ENCODE measurements at places on chromosomes 5 and 9.

GRCh38 chr5:33340195-33340594 is 100.6 kb upstream of the TARS1 start:
- no peak for DNase-seq

GRCh38 chr5:20618340-20618739 is 630.3 kb upstream of the CDH18 start:
- DNase-seq = no peak

- no peak for DNase-seq
These were observed 25.7 kb downstream of the PDGFRB start for GRCh38 chr5:150129813-150130492.

- DNase-seq = no peak
These were observed 116.5 kb downstream of the PIK3R1 start for GRCh38 chr5:68332080-68332451.

- no peak for DNase-seq
These were observed 1310.0 kb upstream of the C9orf72 start for GRCh38 chr9:28883234-28883633.

DNA sequence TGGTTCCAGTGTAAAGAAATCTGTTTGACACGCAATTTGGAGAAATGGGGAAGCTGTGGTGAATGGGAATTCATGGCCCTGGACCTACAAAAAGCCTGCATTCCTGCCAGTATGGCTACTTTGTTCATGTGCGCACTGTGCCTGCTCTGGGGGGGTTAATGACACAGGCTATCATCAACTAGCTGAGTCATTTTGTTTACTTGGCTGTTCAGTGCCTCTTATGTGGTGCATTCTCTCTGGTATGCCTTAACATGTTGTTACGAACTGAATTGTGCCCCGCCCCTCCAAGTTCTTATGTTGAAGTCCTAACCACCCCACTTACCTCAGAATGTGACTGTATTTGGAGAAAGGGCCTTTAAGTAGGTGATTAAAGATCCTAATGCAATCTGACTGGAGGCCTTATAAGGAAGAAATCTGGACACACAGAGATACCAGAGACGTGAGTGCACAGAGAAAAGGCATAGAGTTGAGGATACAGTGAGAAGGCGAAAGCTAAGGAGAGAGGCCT is 20.4 kb upstream of the UBAP1 start:
- peak; percentile 39 for DNase-seq

- DNase-seq = no peak
These were observed 1332.5 kb upstream of the CDH9 start for GRCh38 chr5:28370896-28371295.

DNA sequence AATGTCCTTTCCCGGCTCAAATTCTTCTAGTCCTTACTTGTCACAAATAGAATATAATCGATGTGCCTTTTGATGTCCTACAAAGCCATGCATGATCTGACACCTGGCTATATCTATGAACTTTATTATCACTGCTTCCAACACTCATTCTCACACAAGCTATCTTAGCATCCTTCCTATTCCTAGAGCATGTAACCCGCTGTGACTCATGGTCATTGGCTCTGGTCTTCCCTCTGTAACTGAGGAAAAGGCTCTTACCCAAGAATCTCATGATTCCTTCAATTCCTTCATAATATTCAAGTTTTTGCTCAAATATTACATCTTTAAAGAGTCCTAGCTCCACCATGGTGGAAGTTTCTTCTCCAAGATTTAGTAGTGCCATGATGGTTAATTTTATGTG is 480.0 kb upstream of the PAPPA start:
- DNase-seq = no peak

DNA sequence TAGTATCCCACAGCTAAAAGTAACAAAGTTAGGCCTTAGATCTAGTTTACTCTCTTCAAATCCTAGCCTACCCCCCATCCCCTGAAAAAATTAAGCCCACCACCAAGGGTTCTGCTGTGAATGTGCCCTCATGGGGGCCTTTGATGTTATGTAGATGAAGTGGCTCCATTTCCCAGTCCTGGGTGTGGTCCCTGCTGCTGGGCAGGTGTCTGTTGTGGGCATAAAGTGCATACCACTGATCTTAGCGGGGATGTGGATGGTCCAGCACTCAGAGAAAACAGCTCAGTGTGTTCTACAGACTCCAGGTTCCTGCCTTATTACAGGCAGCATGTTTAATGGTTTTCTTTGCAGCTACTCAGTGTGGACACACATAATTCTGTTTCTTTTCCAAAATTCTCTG is 1.9 kb downstream of the PCBD2 start:
- DNase-seq = no peak

DNA sequence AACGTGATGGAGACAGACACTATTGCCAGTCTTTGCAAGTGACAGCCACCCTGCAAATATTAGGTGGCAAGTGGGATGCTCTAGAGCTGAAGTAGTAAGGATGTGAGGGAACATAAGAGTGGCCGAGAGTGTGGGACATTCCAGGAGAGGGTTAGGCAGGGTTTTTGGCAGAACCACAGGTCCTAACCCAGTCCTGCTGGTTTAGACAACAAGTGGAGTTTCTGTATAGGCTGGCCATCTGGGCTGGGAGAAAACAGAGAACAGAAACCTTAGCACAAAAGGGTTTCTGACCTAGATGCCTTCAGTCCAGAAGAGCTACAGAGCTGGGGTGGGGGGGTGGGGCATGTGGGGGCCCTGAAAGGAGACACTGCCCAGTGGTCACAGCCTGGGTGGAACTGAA is 107.4 kb downstream of the TMEM174 start:
- no peak for DNase-seq

DNA sequence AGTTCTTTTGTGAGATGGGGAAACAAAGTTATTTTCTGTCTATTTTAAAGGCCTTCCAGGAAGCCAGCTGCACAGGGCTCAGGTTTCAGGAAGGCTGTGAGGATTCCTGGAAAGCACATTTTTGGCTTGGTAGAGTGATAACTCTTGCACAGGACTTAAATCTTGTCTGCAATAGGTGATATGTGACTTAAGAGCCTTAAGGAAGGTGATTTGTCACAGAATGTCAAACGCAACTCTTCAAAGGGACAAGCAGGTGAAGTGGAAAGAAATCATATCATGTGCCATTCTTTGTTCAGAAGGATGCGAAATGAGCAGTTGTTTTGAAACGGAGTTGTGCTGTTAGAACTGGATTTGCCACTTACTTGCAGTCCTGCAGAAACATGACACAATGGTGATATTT is 459.3 kb downstream of the MAT2B start:
- DNase-seq = no peak

- no peak for DNase-seq
These were observed 190.1 kb upstream of the ZNF608 start for GRCh38 chr5:124936626-124936933.

- no peak for DNase-seq
These were observed 91.6 kb downstream of the UBE2QL1 start for GRCh38 chr5:6540111-6540827.

GRCh38 chr5:96657068-96657467 is 5.1 kb upstream of the CAST start:
- peak; percentile 71 for DNase-seq

DNA sequence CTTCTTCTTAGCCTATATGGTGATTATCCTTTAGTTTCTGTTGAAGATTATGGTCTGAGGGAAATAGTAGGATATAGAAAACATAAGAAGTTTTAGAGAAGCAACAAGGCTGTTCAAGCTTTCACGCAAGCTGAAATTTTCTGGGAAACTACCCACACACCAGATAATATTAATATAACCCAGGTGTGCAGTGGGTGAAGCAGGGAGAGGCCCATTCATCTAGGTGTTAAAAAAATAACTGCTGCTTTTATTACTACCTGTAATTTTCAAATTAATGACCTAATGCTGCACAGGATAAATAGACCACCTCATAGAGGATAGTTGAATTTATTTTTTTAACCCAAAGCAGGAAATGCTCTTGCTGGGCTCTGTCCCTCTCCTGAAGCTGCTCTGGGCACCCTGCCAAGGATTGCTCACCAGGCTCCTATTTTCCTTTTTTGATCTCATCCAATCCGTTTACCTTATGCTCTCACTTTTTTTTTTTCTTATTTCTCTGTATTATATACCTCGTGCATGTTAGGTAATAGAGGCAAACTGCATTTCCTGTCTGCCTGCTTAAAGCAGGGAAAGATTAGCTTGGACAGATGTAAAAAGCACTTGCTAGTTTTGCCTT is 124.3 kb upstream of the SLC12A2 start:
- DNase-seq = peak; percentile 46

GRCh38 chr5:128111818-128112448 is 28.4 kb downstream of the SLC12A2 start:
- DNase-seq = peak; percentile 25

DNA sequence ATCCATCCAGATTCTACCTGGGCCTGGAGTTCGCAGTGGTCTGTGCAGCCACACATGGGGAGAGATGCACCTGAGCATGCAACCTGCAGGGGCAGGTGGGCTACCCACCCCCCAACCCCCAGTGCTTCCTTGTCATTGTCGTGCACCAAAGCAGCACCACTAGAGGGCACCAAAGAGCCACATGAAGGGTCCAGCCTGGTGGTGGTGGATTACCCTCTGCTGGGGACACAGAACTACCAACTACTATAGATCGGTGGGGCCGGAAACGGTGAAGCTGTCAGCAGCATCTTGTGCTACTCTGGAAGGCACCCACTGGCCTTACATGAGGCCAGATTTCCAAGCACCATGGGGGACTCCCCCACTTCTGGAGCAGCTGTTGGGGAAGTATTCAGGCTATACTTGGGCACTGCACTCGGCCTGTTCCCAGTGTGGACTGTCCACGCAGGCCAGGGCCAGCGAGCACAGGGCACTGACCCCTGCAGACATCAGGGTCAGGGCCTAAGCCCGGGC is 60.2 kb upstream of the TBC1D2 start:
- peak; percentile 49 for DNase-seq

- DNase-seq = no peak
These were observed 2.4 kb downstream of the SYK start for GRCh38 chr9:90803860-90804593.

GRCh38 chr5:142842994-142843905 is 73.1 kb downstream of the ARHGAP26 start:
- DNase-seq = no peak

DNA sequence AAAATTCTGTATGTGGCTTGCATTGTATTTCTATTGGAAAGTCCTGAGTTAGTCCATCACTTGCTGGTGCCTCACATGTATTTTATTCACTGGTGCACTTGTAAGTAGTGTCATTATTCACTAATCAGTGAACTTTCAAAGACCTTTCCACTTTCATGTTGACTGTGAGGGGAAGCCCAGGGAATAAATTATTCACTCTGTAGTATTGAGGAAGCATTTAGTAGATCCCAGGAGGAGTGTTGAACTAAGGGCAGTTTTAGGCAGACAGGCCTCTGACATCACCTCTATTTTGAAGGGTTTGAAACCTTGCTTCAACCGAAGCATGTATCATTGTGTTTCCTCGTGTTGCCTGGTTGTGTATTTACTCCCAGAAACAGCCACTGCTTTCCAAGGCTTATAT is 705.4 kb upstream of the RIOK2 start:
- DNase-seq = no peak

DNA sequence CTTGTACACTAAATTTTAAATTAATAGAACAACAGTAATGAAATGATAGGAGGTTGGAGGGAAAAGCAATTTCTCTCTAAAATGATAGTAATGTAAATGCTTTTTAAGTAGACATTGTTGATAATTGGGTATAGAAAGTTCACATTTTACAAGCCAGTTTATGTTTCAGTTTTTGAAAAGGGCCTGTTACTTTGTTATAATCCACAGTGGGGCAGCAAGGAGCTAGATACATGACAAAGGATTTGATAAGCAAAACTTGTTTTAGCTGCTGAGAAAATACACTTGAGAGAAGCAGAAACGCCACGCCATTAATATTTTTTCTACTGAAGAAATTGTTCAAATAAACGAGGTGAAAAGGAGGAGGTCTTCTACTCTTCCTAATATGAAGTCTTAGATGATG is 30.2 kb downstream of the SREK1 start:
- no peak for DNase-seq

DNA sequence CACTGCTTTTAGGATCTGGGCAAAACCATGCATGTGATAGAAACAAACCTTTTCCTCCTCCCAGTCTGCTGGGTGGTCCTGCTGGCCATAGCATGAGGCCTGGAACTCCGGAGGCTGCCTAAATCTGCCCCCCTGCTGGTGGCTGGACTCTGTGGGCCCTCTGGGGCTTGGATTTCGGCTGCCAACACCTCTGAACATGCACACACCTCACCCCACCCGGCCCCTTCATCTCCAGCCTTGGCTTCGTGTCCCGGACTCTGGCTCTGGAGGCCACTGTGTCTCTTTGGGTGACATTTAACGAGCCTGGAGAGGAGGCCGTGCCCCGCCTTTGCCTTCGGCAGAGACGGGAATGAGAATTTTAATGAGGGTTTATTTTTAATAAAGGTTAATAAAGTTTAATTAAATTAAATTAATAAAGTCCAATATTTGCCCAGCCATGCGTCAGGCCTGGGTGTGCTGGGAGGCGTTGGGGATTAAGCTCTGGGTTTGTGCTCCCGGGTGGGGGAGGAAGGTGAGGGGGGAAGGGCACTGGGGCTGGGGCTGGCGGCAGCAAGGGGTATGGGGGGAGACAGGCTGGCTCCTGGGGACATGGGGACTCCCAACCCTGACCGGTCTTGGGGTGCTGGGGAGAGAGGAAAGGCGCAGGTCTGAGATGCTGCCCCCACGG is 251.8 kb downstream of the PBX3 start:
- no peak for DNase-seq

- no peak for DNase-seq
These were observed 50.0 kb downstream of the TSSK1B start for GRCh38 chr5:113384782-113385285.
